MM.1S (cell line): ENCODE measurements at places on chromosomes 3 and 15.

DNA sequence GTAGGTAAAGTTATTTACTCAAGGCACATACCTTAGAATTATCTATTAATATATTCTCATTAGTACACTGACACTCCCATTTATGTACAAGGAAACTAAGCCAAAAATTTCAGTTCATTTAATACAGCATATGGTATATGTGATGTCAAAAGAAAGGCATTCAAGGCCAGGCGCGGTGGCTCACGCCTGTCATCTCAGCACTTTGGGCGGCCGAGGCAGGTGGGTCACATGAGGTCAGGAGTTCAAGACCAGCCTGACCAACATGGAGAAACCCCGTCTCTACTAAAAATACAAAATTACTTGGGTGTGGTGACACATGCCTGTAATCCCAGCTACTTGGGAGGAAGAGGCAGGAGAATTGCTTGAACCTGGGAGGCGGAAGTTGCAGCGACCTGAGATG lies 435.2 kb downstream of the GBE1 start:
- no peaks in the 10 kb centered on the region for H3K36me3 ChIP-seq
- H3K27me3 ChIP-seq = no peaks in the 10 kb centered on the region
- no peak overlapping the region for H3K27ac ChIP-seq
- no peak overlapping the region for H3K4me3 ChIP-seq

GRCh38 chr3:62975566-62975965 lies 100.3 kb upstream of the CADPS start:
- no peaks in the 10 kb centered on the region for H3K36me3 ChIP-seq
- no peak for DNase-seq
- H3K4me3 ChIP-seq = no peak overlapping the region
- H3K27me3 ChIP-seq = no peaks in the 10 kb centered on the region
- H3K27ac ChIP-seq = no peak overlapping the region
- no peaks in the 10 kb centered on the region for H3K4me1 ChIP-seq

DNA sequence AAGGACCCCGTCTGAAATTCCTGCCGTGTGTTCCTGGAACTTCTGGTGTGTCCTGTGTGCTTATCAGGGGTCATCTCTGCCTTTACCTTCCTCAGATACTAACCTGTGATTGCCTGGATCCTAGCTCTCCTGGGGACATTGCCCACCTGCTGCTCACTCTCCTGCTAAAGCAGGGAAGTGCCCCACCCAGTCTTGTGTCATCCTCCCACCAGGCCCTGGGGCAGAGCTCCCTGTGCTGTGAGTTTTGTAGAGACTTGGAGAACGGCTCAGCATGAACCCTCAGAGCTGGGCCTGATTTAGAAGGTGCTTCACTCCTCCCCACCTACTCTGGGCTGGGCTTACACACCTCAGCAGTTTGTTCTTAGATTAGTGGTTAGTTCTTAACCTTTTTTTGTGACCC lies 3.8 kb upstream of the TMEM44 start:
- H3K4me1 ChIP-seq = 0 out of 2 replicates have a peak, but pooled peaks cover 3% of the 10 kb centered on the region
- no peak overlapping the region for H3K4me3 ChIP-seq
- H3K27me3 ChIP-seq = no peaks in the 10 kb centered on the region

DNA sequence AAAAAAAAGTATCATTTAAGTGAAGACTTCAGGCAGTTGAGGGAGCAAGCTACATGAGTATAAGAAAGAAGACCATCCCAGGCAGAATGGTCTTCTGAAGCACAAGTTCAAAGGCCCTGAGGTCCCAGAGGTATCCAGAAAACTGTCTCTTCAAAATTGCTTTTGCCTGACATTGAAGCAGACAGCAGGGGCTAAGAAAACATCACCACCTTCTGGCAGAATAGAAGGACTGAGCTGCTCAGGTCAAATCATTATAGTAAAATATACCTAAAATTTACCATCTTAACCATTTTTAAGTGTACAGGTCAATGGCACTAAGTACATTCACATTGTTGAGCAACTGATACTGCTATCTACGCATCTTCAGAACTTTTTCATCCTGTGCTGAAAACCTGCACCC lies 16.4 kb downstream of the GPR160 start:
- peaks cover 46% of the 10 kb centered on the region for H3K4me1 ChIP-seq
- H3K4me3 ChIP-seq = no peak overlapping the region
- DNase-seq = peak; percentile 72

DNA sequence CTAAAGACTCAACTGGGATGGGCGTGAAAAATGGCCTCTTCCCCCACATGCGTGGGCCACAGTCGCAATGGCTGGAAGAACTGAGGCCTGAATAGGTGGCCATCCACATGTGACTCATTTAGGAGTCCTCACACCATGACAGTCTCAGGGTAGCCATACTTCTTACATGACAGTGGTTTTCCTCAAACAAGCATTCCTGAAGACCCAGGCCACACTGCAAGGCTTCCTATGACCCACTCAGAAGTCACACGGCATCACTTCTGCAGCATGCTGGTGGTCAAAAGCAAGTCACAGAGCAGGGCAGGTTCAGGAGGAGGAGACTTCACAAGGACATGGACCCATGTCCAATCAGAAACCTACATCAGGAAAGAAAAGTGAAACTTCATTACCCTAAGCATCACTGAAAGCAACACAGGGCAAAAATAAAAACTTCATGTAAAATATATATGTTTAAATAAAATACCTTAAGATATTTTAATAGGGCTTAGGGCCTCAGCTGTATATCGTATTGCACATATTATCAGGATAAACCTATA lies 257.1 kb downstream of the OPA1 start:
- no peaks in the 10 kb centered on the region for H3K27me3 ChIP-seq
- peaks cover 7% of the 10 kb centered on the region for H3K4me1 ChIP-seq
- no peaks in the 10 kb centered on the region for H3K36me3 ChIP-seq

DNA sequence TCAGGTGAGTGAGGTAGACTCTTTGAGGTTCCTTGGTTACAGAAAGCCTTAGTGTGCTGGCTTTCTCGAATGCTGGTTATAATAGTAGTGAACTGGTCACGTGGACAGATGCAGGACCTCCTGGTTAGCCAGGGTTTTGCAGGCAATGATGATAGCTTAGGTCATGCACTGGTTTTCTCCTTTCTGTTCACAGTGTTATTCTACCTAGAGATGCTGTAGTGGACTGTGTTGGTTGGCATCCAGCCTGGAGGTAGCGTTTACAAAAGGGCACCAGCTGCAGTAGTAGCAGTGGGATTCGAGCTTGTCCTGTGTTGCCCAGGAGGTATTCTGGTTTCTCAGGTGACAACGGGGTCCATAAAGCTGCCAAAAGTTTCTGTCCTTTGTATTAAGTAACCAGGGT lies 27.0 kb downstream of the PCCB start:
- H3K4me3 ChIP-seq = no peak overlapping the region
- H3K27me3 ChIP-seq = no peaks in the 10 kb centered on the region
- H3K27ac ChIP-seq = peak overlapping the region; percentile 19; the same call in 1 of the 2 replicates

DNA sequence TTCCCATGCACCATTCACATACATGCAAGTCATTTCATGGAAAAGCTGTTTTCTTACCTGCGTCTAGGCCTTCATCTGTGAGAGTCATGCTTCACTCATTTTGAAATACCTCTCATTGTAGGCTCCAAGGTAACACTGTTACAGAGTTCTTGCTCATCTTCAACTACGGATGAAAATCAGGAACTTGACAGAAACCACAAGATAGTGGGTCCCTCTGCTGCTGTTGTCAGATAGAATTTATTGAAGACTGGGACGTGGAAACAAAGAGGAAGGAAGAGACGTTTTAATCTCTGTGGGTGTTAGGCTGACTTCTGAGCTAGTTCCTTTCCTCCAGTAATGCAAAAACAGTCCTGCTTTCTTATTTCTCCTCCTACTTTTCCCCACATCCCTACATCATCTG lies at the start of gene P2RY14:
Gene P2RY14, minus strand, starts transcription at position 313 of the 400 bp plus-strand sequence. CDS start 64,226 bp downstream, outside the sequence.
- no peak within 1 kb of the TSS for H3K4me3 ChIP-seq
- H3K27me3 ChIP-seq = no peaks in the 10 kb centered on the region
- H3K27ac ChIP-seq = no peak within 1 kb of the TSS
- no peak for DNase-seq
- no peaks in the 10 kb centered on the region for H3K4me1 ChIP-seq

GRCh38 chr15:84112025-84112424 lies 123.5 kb upstream of the GOLGA6L4 start:
- no peaks in the 10 kb centered on the region for H3K27me3 ChIP-seq
- H3K27ac ChIP-seq = no peak overlapping the region
- H3K4me1 ChIP-seq = no peaks in the 10 kb centered on the region
- H3K36me3 ChIP-seq = no peaks in the 10 kb centered on the region

GRCh38 chr3:49017971-49018706 lies at the start of gene DALRD3:
TSS of gene DALRD3 (minus strand) at chr3:49018580. CDS start at chr3:49018564, 16 bp downstream.
- peak within 1 kb of the TSS; percentile 86 for H3K4me3 ChIP-seq
- H3K4me1 ChIP-seq = peaks cover 21% of the 10 kb centered on the region
- DNase-seq = peak; percentile 67
- peak within 1 kb of the TSS; percentile 72; the same call in 1 of the 2 replicates for H3K27ac ChIP-seq
- no peaks in the 10 kb centered on the region for H3K27me3 ChIP-seq
- H3K36me3 ChIP-seq = peaks cover 7% of the 10 kb centered on the region; the same call in 1 of the 2 replicates

- no peaks in the 10 kb centered on the region for H3K27me3 ChIP-seq
- DNase-seq = no peak
- H3K36me3 ChIP-seq = no peaks in the 10 kb centered on the region
- H3K4me3 ChIP-seq = no peak overlapping the region
- H3K4me1 ChIP-seq = no peaks in the 10 kb centered on the region
These were observed 23.5 kb downstream of the TPRG1 start for GRCh38 chr3:189195302-189195701.

- DNase-seq = no peak
- no peaks in the 10 kb centered on the region for H3K4me1 ChIP-seq
- H3K36me3 ChIP-seq = peaks cover 4% of the 10 kb centered on the region; the same call in 1 of the 2 replicates
- H3K27ac ChIP-seq = no peak overlapping the region
- H3K27me3 ChIP-seq = no peaks in the 10 kb centered on the region
These were observed 44.2 kb upstream of the IGDCC4 start for GRCh38 chr15:65466901-65467300.

GRCh38 chr3:71345429-71346040 lies 238.0 kb downstream of the FOXP1 start:
- H3K36me3 ChIP-seq = no peaks in the 10 kb centered on the region
- no peak overlapping the region for H3K27ac ChIP-seq
- H3K27me3 ChIP-seq = no peaks in the 10 kb centered on the region
- no peak for DNase-seq
- no peak overlapping the region for H3K4me3 ChIP-seq
- H3K4me1 ChIP-seq = no peaks in the 10 kb centered on the region

GRCh38 chr3:133113526-133113925 lies 75.3 kb downstream of the TMEM108 start:
- no peaks in the 10 kb centered on the region for H3K27me3 ChIP-seq
- no peaks in the 10 kb centered on the region for H3K36me3 ChIP-seq
- DNase-seq = no peak
- no peaks in the 10 kb centered on the region for H3K4me1 ChIP-seq
- no peak overlapping the region for H3K27ac ChIP-seq

DNA sequence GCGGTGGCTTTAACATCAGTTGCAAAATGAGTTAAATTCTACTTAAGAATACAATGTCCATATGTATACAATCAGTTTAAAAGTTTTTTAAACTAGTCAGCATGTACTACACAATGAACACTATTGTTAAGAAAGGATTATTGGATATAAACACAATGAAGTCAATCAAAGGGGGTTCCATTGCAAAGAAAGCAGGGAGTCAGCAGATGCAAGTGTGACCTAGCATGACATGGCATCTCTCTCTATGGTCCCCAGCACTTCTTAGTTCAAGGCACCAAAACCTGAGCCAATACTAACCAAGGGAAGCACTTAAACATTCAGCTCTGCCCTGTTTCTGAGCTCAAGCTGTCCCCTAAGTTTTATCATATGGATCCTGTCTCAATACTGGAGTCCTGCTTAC lies 17.0 kb downstream of the KLHL6 start:
- peaks cover 92% of the 10 kb centered on the region for H3K4me1 ChIP-seq
- no peak overlapping the region for H3K4me3 ChIP-seq
- DNase-seq = no peak
- no peaks in the 10 kb centered on the region for H3K36me3 ChIP-seq
- no peak overlapping the region for H3K27ac ChIP-seq

- H3K4me3 ChIP-seq = no peak overlapping the region
- no peaks in the 10 kb centered on the region for H3K27me3 ChIP-seq
- no peaks in the 10 kb centered on the region for H3K36me3 ChIP-seq
- DNase-seq = no peak
- no peak overlapping the region for H3K27ac ChIP-seq
These were observed 46.3 kb downstream of the SENP7 start for GRCh38 chr3:101466465-101467309.

DNA sequence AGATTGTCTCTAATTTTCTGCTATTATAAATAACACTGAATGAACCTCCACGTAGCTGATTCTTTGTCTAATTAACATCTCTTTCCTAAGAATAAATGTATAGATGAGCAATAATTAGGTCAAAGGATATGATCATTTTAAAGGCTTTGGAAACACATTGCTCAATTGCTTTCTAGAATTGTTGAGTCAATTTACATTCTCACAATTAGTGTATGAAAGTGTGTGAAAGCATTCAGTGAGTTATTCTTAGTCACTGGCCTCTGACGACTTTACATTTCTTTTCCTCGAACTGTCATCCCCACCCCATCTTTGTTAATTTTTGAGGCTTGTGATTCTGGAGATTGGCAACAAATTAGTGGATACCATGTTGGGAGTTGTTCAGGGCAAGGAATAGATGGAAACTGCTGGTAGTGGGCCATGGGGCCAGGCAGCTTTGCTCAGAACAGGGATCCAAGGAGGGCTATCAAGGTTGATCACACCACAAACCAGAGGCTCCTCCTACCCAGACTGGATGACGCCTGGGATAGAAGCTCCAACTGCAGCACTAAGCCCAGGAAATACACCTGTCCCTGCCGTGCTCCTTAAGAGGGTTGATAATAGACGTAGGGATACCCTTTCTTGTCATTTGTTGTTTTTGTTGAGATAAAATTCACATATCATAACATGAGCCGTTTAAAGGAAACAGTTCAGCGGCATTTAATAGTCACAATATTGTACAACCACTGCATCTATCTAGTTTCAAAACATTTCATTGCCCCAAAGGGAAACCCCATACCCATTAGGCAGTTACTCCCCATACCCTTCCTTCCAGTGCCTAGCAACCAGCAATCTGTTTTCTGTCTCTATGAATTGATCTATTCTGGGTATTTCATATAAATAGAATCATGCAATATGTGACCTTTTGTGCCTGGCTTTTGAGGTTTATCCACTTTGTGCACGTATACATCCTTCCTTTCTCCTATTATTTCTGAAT lies 27.9 kb downstream of the EIF1B start:
- no peak for DNase-seq
- peaks cover 15% of the 10 kb centered on the region for H3K27me3 ChIP-seq
- H3K4me3 ChIP-seq = no peak overlapping the region

DNA sequence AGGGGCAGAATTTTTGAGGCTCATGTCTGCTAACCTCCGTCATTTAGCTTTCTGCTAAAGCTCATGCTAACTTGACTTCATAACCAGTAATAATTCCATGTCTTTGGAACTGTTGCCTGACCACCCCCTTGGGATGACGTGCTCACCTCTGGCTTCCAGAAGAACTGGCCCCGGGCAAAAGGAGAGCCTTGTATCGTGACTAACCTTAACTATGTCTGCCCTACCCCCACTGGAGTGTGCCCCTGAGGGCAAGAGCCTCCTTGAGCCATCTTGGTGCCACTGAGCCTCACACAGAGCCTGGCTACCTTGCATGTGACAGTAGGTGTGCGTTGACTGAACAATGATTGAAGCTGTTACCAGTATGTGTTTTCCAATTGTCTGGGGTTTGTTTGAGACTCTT lies 4.7 kb downstream of the LRRK1 start:
- no peaks in the 10 kb centered on the region for H3K27me3 ChIP-seq
- peaks cover 39% of the 10 kb centered on the region for H3K4me1 ChIP-seq
- H3K36me3 ChIP-seq = peaks cover 11% of the 10 kb centered on the region
- H3K27ac ChIP-seq = peak overlapping the region; percentile 96; the same call in 1 of the 2 replicates
